ENCODE measurements at places on chromosomes 2 and 18.

DNA sequence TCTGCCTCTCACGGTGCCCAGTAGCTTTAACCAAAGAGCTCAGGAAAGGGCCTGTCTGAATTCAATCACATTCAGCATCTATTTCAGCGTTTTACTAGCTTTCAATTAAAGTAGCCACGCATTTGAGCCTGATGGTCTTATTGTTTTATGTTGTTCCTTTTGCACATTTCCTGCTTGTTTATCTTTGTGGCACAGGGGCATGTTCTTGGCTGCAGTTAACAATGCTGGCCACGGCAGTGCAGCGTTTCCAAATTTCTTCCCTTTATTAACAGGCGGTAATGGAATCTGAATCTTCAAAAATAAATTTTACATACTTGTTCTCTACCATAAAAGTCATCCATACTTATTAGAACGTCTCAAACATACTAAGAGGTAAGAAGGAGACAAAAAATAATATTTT, 46.2 kb downstream of the HPCAL1 start:
- no peak for DNase-seq

DNA sequence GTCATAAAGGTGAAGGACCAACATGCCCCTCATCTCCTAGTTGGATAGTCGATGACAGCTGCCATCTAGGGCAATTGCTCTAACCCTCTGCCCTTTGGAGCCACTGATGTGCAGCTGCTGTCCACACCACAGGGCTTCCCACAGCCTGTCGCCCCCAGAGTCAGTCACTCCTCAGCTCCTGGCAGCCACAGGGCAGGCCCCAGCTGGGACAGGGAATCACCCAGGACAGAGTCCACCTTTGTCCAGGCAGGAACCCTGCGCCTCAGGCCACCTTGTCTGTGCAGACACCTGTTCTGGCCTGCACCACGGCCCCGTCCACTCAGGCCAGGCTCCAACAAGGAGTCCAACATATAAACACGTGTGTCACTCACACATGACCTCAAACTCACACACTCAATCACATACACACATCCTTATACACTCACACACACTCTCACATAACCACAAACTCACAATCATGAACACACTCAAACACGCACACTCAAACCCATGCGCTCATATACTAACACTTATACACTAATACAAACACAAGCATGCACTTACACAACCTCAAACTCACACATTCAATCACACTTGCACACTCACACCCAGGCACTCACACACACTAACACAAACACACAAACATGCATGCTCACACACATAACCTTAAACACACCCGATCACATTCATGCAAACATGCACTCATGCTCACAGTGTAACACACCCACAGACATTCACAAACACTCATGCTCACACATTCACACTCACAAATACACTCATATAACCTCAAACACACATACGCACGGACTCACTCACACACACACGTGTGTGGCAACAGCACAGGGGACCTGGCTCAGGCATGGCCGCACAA, 29.7 kb downstream of the HDAC4 start:
- no peak for DNase-seq

DNA sequence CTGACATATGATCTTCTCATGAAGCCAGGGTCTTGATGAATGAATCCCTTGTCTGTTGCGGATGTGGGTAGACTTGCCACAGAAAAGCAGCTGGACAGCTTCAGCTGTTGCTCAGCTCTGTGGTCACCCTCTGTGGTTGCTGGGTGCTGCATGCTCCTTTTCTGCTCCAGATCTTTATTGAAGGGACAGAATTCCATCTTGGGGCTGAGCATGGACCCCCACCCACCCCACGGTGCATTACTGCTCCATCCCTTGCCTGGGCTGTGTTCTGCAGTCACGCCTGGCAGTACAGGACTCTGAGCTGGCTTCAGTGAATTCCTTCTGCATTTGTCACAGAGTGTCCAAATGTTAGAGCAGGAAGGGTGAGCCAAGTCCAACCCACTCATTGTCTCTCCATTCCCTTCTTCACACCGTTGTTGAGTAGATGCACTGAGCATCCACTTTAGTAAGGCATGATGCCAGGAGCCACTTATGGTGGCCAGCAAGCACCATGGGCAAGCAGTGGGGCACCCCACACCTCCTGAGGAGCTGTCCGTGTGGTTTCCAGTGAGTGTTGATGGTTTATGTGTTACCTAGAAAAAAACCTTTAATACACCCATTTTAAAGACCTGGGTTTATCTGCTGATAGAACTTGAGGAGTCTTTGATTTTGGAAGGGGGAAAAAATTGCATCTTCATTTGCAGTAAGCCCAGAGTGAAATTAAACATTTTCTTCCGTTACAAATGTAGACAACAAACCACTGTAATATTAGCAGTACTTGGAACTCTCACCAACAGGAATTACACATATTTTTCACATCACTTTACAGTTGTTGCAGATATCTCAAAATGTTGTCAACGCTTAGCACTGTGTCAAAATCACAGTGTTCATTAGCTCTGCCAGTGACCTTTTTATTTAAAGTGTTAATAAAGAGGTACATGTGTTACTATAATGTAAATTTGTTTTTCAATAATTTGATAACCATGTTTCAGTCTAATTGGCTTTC, 14.7 kb upstream of the ITGB6 start:
- DNase-seq = no peak

DNA sequence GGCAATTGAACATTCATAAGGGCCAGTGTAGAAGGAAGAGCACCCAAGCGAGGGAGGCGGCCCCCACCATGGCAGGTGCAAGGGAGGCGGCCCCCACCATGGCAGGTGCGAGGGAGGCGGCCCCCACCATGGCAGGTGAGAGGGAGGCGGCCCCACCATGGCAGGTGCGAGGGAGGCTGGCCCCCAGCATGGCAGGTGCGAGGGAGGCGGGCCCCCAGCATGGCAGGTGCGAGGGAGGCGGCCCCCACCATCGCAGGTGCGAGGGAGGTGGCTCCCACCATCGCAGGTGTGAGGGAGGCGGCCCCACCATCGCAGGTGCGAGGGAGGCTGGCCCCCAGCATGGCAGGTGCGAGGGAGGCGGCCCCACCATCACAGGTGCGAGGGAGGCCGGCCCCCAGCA, 24.7 kb upstream of the GPC1 start:
- DNase-seq = no peak

DNA sequence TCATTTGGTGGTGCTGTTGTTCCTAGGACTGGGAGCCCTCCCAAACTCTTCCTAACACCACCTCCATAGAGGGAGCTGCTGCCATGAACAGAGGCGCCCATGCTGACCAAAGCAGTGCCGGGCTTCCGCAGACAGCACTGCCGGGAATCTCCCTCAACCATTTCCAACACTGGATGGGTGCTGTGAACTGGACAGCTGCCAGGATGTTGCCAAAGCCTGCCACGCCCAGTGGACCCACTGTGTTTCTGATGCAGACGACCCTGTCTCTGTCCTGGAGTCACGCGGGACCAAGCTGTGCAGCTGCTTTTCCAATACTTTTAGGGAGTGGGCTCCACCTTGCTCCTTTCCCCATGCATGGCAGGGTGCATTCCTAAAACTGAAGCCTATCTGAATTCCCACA, 16.9 kb upstream of the GNAL start:
- no peak for DNase-seq

DNA sequence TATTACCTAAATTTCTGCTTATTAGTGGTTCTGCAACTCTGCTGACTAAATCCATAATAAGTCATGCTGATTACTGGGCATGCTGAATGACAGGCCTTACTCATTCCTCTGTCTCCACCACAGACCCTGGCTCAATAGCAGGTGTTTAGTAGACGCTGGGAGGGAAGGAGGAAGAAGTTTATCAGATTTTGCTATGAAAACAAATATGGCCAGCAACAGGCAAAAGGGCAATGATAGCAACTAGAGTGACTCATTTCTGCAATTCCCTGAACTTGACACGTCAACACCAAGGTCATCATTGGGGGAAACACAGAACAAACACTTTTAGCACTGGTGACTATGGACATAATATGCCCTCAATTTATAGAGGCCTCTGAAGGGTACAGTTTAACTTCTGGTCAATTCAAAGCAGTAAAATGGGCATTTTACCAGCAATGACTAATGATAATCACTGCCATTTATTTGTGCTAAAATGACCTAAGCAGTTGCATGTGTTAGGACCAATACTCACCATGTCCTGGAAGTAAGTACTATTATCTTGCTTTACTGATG, 35.2 kb downstream of the TMEM163 start:
- no peak for DNase-seq

GRCh38 chr18:65352186-65352585, 398.6 kb upstream of the CDH7 start:
- no peak for DNase-seq

DNA sequence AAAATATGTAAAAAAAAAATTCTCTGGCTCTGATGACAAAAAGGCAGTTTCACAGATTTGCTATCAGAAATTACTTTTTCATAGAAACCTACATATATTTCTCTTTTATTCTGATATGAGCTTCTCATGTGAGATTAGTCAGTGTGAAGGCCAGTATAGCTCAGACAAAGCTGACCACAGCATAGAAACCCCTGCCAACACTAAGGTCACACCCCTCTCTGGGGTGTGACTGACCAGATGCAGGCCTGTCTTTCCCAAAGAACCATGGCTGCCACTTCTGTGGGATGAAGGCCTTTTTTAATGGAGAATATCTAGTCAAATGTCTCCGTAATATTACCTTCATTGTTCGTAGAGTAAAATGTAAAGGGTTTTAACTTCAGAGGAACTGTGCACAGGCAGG, 330.3 kb upstream of the KCNJ3 start:
- no peak for DNase-seq

- no peak for DNase-seq
Measured at GRCh38 chr2:85901155-85901554, 12.4 kb upstream of the ST3GAL5 start.

GRCh38 chr2:219440388-219441256, 6.0 kb downstream of the SPEG start:
- no peak for DNase-seq

Data from stimulated activated CD8-positive, alpha-beta memory T cell treated with anti-CD3 and anti-CD28 coated beads, Interleukin-4, amount 100 ng/mL, for 1 hour (primary cell).